Purkinje cell (primary cell): ENCODE measurements at places on chromosomes 1 and 21. TPM values are rescaled to one million over a fixed set of nuclear protein-coding genes. Genes with fewer than 3 reads are reported as not detected.

Gene CFHR5
- polyA plus RNA-seq: 0.34 TPM in 1 of 2 replicates, not detected in the other

Gene CRYBG2
- polyA plus RNA-seq: not detected in 2 replicates

Gene SERPINC1
- not detected in 2 replicates for polyA plus RNA-seq

Gene GBP6
- polyA plus RNA-seq: not detected in 2 replicates

Gene ASCL5
- polyA plus RNA-seq: 0.73 TPM in 1 of 2 replicates, not detected in the other

Gene MIXL1
- polyA plus RNA-seq: not detected in 2 replicates

Gene LORICRIN
- polyA plus RNA-seq: not detected in 2 replicates

Gene LCE2A
- polyA plus RNA-seq: not detected in 2 replicates

Gene KCNJ15
- not detected in 2 replicates for polyA plus RNA-seq

Gene ANKRD65
- polyA plus RNA-seq: 0.24 TPM in 1 of 2 replicates, not detected in the other

Gene ERRFI1
- polyA plus RNA-seq: 14.5 and 18.8 TPM in 2 replicates

Gene CD164L2
- not detected in 2 replicates for polyA plus RNA-seq

Gene CD53
- not detected in 2 replicates for polyA plus RNA-seq

Gene FMO1
- not detected in 2 replicates for polyA plus RNA-seq

Gene KCNJ6
- 0.50 and 3.5 TPM in 2 replicates for polyA plus RNA-seq

Gene FGR
- polyA plus RNA-seq: 1.0 TPM in 1 of 2 replicates, not detected in the other

Gene VAV3
- polyA plus RNA-seq: 33.7 and 41.7 TPM in 2 replicates

Gene TNFAIP8L2
- not detected in 2 replicates for polyA plus RNA-seq
